ENCODE measurements at places on chromosomes 4 and X. TPM values are rescaled to one million over a fixed set of nuclear protein-coding genes. Genes with fewer than 3 reads are reported as not detected.
A peak's percentile ranks its signal among the peaks of the same experiment; 100 is the strongest.

- no peak for DNase-seq
Observed at GRCh38 chr4:187174749-187175148, 451.1 kb upstream of the FAT1 start.

- DNase-seq: no peak
Observed at GRCh38 chr4:123244137-123244536, 152.5 kb upstream of the SPRY1 start.

- DNase-seq: no peak
Observed at GRCh38 chr4:38837849-38838248, 18.8 kb downstream of the TLR6 start.

- no peak for DNase-seq
Observed at GRCh38 chr4:24930151-24930550, 17.3 kb upstream of the CCDC149 start.

DNA sequence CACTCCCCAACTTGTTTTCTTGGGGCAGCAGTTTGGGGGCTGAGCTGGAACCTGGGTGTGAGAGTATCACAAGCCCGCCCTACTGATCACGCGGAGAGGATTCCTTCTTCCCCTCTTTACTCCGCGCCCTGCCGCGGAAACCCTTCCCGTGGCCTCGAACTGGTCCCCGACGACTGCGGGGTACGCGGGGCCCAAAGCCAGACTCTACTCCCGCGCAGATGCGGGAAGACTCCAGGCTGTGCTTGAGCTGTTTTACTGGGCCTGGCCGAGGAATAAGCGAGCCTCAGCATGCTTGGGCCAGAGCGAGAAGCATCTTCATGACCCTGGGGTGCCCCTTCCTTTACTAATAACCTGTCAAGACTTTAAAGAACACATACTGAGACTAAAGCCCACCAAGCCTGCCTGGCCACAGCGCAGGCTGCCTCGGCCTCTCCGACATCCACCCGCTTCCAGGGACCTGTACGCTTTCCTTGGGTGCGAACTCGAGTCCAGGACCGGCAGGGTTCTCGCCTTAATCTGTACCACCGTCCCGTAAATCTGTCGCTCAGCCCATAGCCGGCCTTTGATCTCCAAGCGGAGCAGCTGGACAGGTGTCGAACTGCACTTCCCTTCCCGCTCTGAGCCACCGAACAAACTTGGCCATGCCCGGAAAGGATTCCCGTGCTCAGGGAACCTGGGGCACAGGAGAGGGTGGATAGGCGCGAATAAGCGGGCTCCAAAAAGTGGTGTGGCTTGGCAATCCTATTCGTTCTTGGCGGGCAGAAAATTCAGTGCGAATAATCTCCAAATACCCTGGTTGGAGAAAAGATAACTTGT is 55.0 kb upstream of the TMEM33 start:
- no peak for DNase-seq

DNA sequence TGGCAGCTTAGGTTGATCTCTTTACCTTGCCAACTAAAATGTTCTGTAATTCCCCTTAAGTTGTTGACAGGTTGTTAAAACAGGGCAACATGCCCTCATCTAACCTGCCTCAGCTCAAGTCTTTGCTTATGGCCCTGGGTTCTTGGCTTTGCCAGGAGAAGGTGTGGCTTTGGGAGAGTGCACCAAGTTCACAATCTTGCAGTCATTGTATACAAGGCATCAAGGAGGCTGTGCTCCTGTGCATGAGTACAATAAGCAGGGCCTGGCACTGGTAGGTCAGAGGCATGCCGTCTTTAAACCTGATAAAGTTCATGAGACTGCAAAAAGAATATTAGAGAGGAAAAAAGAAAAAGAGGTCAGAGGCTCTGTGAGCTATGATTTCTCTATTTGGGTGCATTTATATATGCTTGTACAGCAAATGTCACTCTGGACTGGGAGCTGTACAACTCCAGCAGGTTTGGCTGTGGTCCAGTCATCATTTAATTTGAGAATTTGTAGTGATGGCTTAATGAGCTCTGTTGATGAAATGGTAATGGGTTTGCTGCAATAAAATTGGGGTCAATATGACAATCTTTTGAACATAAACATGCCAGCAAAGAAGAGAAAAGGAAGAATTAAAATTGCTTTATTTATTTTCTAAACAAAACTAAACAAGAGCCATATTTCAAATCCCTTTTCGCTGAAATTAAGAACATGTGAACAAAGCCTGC is 30.3 kb downstream of the AREG start:
- no peak for DNase-seq

DNA sequence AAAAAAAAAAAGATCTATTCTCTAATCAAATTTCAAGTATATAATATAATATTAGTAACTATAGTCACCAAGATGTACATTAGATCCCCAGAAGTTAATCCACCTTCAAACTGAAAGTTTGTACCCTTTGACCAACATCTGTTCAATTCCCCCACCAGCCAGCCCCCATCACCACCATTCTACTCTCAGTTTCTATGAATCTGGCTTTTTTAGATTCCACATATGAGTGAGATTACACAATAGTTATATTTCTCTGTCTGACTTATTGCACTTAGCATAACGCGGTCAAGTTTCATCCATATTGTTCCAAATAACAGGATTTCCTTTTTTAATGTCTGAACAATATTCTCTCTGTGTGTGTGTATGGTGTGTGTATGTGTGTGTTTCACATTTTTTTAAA is 33.7 kb upstream of the VMA21 start:
- DNase-seq: no peak

GRCh38 chrX:24672701-24673190 is 21.0 kb upstream of the POLA1 start:
- peak; percentile 52 for DNase-seq

DNA sequence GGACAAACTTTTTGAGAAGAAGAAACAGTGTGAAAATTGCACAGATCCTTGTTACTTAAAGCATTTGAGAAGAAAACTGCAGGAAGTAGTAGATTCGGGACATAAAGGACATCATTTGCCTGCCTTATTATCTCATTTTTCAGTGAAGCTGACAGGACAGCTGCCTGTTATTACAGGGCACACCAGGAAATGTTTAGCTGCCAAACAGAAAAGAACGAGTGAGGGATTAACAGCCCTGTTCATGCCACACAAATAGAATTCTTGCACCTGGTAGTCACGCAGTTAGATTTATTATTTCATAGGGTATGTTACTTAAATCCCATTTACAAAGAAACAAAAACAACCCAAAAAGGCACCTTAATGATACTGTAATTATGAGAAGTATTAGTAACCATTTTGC is 100.6 kb downstream of the CHIC2 start:
- no peak for DNase-seq

GRCh38 chr4:42197341-42197740 is 44.9 kb upstream of the BEND4 start:
- DNase-seq: no peak

DNA sequence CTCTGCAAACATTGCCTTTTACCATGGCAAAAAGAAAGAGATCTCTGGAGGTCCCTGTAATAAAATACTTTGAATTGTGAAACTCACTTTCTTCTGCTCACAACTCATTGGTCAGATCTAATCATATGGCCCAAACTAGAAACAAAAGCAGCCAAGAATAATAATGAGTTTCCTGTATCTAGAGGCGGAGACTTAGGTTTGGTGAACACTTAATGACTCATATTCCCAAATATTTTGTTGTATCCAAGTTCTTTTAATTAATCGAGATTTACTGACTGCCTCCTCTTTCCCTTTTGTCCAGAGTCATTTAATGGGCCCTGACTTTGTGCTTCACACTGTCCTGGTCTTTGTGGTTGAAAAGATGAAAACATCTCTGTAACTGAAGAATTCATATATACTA is 190.6 kb downstream of the CCSER1 start:
- DNase-seq: no peak

DNA sequence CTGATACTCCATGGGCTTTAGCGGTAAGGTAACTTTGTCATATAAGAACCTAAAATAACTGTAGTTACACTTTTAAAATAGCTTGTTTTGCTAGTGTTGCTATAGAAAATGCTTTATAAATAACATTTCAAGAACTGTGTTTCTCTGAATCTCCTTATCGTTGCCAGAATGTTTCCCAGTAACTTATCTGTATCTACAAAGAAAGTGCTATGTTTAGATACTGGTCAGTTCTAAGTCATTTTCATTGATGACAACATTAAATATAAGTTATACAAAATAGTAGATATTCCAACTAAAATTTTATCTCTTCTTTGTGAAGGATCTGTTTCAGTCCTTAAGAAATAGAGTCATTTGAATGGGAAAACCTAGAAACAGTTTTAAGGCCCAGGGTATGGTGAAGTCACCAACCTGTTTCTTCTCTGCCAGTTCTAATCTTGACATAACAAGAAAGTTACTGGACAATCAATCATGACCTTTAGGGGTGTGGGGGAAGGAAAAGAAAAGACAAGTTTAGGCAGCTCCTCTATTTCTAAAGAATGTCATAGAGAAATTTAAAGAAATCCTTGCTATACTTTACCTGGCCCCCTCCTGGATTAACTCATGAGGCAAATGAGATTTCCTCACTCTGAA is 425.9 kb downstream of the RPA4 start:
- no peak for DNase-seq

DNA sequence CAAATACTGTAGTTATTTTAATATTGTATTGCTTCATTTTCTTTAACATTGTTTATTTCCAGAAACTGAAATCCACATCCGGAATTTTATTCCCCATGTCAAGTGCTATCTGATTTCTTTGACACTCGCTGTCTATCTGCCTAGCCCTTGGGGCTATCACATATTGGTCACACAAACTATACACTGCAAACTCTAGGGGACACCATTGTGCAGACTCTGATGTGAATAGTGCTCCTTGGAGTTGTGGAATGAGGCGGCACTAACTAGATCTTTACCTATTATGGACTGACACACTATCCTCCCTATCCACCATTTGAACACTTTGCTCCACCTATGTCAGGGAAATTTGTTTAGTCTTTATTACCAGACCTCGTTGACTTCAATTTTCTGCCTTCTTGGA is 534.5 kb downstream of the GLUD2 start:
- DNase-seq: no peak

The BMP2K gene
- 24.0 TPM for total RNA-seq

The PRAF2 gene
- 33.7 TPM for total RNA-seq

The FAM47E gene
- total RNA-seq: 1.6 TPM

The NCAPG gene
- 79.6 TPM for total RNA-seq

All from neural crest cell (in vitro differentiated cells).